HuH-7.5 (cell line): ENCODE measurements at places on chromosomes 12 and 14.
A peak's percentile ranks its signal among the peaks of the same experiment; 100 is the strongest.

GRCh38 chr12:3463921-3464320, 27.1 kb upstream of the PRMT8 start:
- DNase-seq: no peak

DNA sequence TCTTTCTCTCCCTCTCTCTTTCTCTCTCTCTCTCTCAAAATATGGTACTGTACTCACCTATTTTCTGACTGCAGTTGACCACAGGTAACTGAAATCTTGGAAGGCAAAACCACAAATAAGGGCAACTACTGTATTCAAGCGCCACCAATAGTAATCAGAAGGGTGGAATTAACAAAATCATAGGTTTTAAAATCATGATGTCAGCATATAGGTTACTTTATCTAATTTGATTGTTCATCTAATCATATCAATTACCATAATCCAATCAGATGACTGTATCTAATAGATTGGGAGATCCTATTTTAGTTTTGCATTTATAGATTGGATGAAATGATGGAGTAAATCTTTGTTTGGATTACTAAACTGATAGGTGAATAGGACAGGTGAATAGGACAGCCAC, 155.8 kb upstream of the KITLG start:
- DNase-seq: no peak

- no peak for DNase-seq
These were observed 243.3 kb upstream of the AVPR1A start for GRCh38 chr12:63394349-63394748.

DNA sequence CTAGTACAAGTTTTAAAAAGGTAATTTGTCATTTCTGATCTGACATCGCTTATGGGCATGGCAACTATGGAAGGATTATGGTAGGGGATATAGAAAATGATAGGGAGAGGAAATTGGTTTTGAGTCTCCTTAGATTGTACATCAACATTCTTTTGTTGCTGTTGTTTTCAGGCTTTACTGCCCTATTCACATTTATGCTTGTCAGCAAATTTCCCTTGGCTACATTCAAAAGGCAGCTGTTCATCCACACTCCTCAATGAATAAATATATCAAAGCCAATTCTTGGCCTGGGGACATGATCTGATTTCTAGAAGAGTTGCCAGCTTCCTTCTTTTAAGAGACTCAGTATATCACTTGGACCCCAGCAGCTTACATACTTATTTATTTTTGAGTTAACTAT, 283.4 kb downstream of the CEP128 start:
- DNase-seq: no peak

- peak; percentile 18 for DNase-seq
These were observed 26.6 kb upstream of the KLRB1 start for GRCh38 chr12:9634177-9634803.

GRCh38 chr12:19428246-19428645, 11.0 kb upstream of the AEBP2 start:
- DNase-seq: no peak

GRCh38 chr12:101027200-101027599, 182.8 kb downstream of the SLC5A8 start:
- no peak for DNase-seq

GRCh38 chr14:22384167-22384549, 204.9 kb downstream of the DAD1 start:
- no peak for DNase-seq

DNA sequence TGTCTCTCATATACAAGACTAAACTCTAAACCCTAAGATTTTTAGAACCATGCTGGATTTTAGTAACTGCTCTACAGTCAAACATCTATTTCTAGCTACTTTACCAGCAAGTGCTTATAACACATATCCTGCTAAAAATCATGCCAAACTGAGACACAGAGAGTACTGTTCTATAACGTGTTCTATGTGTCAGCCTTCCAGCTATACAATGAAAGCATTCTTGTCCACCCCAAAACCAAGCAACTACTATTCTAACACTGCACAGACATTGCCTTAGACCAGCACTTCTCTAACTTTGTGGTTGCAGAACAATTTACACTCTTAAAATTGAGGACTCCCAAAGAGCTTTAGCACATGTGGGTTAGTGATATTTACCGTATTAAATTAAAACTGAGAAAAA, 85.7 kb downstream of the SPPL3 start:
- no peak for DNase-seq
